ENCODE measurements at places on chromosomes 11 and 22.

- no peak for DNase-seq
Measured at GRCh38 chr11:101169944-101170343, 40.3 kb upstream of the PGR start.

DNA sequence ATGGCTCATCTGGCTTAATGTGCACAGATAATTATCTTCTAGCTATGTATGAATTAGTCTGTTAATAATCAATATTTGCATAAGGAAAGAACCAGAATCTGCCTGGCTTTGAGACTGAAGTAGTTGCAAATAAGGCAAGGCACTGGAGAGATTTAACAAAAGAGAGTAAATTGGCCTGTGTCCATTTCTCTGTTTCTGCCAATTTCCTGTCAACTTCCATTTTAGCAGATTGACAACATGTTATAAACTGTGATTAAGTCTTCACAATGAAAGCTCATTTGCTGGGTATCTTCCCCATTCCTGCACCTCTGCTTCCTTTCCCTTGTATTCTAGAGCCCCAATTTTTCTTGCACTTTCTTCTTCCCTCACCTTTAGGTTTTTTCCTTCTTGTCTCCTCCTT, 5.3 kb upstream of the TMEM123 start:
- no peak for DNase-seq

GRCh38 chr11:47007579-47007978, 71.0 kb downstream of the CSTPP1 start:
- DNase-seq = peak; percentile 41

GRCh38 chr11:43925932-43926505, 16.4 kb upstream of the C11orf96 start:
- no peak for DNase-seq

GRCh38 chr11:130118636-130119387, 40.8 kb upstream of the ST14 start:
- DNase-seq = no peak

- DNase-seq = no peak
Measured at GRCh38 chr11:86370171-86370570, 4.5 kb upstream of the CCDC81 start.

DNA sequence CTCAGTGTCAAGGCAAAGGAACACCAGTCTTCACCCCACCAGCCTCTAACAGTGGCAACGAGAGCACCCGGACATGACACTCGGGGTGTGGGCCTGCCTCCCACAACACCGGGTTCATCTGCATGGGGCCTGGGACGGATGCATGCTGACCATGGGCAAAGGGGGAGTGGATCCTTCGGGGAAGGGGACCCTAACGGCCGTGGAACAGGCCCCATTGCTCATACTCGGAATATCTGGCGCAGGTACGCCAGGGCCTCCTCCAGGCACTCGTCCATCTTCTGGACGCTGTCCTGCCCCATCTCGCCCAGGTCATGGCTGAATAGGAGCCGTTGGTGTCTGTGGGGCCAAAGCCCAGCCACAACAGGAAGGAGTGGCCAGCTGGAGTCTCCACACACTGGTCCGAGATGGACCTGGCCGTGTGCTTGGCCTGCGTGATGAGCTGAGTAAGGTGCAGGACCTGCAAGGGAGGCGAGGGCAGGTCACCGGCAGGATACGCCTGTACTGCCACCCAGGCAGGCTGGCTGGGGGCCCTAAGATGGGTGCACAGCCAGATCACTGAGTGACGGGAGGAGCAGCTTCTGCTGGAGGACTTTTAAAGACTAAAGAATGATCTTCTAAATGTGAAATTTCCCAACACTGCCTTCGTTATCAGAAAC, 96.8 kb downstream of the MED15 start:
- DNase-seq = no peak

DNA sequence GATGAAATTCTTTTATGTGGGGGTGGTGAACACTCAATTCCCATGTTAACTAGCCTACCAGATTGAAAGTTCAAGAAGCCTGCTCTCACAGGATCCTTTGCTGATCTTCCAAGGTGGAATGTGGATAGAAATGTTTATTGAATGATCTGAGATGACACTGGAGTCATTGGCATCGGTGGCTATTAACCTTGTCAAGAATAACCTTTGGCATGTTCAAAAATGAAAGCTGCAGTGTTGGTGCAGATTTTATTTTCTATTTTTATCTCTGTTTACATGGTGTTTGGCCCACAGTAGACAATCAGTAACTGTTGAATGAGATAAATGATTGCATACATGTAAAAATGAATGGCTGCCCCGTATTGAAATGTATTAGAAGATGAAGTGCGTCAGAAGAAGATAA, 19.0 kb downstream of the MCAM start:
- no peak for DNase-seq

- DNase-seq = no peak
Measured at GRCh38 chr11:132463295-132464002, 1068.9 kb downstream of the OPCML start.

GRCh38 chr11:119108146-119108856, 1.2 kb downstream of the C2CD2L start:
- DNase-seq = no peak

GRCh38 chr11:18243783-18244362, 4.6 kb downstream of the SAA2 start:
- DNase-seq = peak; percentile 68

DNA sequence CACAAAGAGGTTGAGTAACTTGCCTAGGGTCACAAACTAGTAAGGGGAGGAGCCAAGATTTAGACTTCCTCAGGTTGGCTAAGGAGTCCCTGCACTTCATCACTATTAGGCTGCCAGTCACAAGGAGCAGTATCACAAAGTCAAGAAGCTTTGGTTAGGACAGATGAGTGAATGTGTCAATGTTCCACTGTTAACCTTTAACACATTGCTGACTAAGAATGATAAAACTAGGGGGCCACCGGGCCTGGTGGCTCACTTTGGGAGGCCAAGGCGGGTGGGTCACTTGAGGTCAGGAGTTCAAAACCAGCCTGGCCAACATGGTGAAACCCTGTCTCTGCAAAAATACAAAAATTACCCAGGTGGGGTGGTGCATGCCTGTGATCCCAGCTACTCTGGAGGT, 32.0 kb downstream of the TMEM123 start:
- DNase-seq = no peak

- DNase-seq = peak; percentile 66
Measured at GRCh38 chr11:82233201-82233600, 500.5 kb downstream of the FAM181B start.

DNA sequence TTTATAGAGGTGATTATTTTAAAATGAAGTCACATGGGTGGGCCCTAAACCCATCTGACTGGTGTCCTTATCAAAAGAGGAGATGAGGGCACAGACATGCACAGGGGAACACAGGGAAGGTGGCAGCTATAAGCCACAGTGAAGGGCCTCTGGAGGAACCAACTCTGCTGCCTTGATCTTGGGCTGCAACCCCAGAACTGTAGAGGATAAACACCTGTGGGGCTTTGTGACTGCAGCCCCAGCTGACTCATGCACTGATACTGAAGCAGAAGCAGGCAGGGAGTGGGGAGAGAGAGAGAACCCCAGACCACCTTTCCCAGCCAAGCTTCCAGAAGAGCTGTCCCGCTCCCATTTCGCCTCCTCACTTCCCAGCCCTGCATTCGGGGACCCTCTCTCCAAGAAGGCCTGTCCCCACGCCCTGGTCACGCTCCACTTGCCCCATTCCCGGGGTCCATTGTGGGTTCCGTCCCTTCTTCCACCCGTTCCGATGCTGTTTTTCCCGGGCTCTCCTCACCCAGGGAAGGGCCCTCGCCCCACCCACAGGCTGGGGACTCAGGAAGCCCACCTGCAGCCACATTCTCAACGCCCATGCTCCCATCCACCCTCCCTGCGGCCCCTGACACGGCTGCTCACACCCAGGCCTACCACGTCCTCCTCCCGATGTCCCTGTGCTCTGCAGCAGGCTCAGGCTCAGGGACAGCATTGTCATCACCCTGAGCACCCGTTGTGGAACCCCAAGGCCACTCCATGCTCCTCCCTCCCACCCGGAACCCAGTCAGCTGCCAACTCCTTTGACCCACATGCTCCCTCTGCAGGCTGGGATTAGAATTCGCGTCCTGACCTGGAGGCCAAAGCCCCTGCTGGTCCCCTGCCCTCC, 90.8 kb upstream of the SHANK2 start:
- DNase-seq = peak; percentile 15

DNA sequence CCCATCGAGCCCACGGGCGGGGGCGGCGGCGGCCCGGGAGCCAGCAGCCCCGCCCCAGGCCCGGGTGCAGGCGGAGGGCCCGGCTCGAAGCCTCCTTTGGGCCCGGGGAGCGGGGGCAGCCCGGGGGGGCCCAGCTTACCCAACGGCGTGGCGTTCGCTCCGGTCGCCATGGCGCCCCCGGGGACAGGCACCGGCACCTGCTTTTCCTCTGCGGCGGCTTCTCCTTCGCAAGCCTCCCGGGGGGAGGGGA, 194 bp downstream of the SF1 start:
- DNase-seq = no peak

- peak; percentile 7 for DNase-seq
Measured at GRCh38 chr11:83815736-83816135, 529.6 kb upstream of the CCDC90B start.

DNA sequence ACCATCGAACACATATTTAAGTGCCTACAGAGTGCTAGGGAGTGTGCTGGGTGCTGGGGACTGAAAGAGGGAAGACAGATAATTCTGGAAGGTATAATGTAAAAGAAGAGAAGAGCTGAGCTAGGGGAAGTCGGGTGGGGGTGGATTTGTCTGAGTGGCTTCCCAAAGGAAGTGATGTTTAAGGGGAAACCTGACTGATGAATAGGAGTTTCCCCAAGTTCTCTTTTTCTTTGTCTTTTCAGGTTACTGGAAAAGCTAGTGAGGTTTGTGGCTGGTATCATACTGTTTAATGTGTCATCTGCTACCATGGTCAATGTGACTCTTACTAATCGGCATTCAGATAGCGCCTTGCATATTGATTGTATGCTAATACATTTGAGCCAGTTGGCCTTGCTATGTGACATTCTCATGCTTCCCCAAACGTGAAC, 151.6 kb upstream of the MTMR2 start:
- DNase-seq = no peak

DNA sequence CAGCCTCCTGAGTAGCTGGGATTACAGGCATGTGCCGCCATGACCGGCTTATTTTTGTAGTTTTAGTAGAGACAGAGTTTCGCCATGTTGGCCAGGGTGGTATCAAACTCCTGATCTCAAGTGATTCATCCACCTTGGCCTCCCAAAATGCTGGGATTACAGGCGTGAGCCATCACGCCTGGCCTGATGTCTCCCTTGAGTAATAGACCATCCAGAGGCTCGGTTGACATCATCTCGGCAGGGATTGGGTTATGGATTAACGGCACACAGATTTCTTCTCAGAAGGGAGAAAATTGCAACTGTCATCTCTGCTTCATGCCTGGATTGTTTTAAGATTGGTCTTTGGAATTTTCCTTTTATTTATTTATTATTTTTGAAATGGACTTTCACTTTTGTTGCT, 239.2 kb upstream of the LARGE1 start:
- no peak for DNase-seq

DNA sequence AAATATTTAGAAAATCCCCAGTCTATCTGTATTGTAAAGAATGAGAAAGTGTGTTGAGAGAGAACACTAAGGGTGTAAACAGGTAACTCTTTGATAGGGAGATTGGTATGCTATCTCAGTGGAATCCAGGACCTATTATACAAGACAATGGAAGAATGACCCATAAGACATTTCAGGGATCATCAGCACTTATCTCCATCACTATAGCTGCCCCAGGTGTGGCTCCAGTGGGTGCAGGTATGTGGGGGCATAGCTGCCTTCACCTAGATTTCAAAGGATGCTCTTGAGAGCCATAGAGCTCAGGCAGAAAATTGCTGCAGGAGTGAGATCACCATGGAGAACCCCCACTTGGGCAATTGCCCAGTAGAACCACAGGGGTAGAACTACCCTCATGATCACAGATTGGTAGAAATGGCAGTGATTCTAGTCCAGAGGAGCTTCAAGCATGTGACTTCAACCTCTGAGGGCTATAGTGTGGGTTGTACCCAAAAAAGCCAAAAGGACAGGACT, 252.3 kb upstream of the TBCEL start:
- no peak for DNase-seq

GRCh38 chr11:692824-693414, 2.1 kb downstream of the DEAF1 start:
- DNase-seq = peak; percentile 37

DNA sequence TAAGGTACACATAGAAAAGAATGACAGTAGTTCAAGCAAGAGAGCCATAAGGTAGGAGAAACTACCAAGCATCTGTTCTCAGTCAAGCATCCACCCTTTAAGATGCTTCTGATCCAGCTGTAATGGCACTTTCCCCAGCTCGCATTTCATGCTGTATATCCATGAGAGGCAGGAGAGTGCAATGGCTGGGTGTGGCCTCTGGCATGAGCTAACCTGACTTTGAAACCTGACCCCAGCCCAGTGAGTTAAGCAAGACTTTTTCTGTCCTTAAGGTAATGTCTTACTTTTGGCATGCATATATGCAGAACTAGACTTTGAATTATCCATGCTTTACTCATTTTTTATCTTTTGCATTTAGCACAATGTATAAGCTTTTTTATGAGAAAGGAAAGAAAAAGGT, 79.8 kb upstream of the CNTN5 start:
- no peak for DNase-seq

DNA sequence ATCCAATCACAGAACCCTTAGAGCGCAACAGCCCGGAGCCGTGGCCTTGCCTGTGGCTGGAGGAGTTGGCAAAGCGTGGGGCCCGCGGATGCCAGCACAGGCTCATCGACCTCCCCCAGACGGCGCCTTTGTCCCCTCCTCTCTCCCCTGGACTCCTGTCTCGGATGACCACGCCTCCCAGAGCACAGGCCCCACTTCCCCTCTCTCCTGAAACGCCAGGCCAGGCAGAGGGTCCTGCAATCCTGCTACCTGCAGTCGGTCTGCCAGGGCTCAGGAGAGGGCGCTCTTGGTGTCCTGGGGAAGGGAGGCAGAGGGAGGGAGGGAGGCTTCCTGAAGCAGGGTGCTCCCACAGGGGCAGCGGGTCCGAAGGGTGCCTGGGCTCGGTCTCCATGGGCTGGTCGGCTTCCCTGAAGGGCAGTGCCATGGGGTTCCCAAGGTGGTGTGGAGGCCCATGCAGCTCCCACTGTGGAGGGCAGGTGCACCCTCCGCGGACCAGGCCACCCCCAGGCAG, 16.6 kb upstream of the TTLL12 start:
- no peak for DNase-seq

DNA sequence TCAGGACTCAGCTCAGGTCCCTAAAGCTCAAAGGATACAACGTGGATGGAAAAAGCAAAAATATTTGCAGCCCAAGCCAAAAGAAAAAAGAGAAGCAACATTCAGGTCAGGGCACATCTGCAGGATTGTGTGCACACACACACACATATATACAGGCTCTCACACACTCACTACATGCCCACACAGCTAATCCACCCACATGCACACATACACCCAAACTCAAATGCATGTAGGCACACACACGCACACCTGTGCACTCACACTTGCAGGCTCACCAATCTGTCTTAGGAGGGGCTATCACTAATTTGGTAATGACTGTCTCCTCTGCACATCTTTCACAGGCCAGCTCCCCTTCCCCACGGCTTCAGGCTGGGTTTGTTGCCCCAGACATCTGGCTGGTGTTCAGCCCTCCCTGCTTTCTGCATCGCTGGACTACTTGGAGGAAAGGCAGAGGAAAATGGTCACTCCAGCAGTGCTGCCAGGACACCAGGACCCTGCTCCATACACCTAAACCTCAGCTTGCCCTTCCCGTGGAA, 103.6 kb upstream of the DRD2 start:
- no peak for DNase-seq

Data from fibroblast of upper back skin (primary cell).